ENCODE measurements at places on chromosomes 3 and 15.
A peak's percentile ranks its signal among the peaks of the same experiment; 100 is the strongest.

DNA sequence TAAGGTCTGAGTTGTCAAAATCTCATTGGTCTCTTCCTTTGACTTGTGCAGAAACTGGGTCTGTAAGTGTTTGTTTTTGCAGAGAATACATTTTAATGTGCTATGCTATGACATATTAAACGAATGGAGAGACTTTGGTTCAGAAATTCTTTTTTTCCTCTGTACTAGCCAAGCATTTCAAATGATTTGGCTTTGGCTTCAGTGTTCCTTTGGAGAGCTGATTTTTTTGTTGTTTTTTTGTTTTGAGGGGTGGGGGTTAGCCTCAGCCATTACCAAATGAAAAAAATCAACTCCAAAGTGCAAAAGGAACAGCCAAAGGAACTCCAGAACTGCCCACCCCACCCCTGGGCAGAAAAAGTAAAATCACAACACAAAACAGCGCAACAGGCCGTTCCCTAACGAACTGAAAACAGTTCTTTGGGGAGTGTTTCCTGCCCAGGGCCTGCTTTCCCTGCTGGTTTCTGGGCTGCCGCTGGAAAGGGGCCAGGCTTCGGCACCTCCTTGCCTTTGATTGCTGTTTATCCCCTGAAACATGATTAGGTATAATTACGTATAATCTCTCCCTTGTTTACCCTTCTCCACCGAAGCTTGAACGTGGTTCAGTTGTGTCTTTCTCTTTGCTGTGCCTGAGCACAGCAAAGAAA lies 57.6 kb upstream of the NEO1 start:
- DNase-seq = peak; percentile 30

DNA sequence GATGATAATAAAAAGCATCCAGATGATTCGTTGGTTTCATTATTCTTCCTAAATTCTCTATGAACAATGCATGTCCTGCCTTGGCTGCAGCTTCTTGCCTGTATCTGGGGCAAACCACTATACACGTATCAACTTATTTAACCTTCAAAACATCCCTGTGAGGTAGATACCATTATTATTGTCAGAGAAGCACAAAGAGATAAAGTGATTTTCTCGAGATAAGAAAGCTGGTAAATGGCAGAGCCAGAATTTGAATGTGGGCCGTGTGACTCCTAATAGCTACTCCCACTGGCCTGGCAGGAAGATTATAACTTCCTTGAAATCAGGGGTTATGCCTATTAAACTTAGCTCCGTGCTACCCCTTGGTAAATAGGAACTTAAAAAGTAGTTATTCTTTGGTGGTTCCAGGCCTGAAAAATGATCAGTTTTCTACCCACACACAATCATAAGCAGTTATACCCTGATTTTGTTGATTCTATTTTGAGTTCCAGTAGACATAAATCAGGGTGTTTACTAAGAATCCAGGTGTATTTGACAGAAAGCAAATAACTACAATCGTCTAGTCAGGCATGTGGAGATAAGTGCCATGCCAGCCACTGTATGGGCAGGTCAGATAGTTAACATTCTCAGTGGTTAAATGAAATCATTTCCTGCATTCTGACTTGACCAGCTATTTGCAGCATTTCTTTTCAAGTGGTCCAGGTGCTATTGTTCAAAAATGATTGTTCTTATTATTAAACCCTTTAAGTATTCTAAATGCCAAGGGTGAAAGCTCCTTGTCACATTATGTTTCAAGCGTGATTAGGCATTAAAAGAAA lies 99.2 kb upstream of the LRRN1 start:
- no peak for DNase-seq

DNA sequence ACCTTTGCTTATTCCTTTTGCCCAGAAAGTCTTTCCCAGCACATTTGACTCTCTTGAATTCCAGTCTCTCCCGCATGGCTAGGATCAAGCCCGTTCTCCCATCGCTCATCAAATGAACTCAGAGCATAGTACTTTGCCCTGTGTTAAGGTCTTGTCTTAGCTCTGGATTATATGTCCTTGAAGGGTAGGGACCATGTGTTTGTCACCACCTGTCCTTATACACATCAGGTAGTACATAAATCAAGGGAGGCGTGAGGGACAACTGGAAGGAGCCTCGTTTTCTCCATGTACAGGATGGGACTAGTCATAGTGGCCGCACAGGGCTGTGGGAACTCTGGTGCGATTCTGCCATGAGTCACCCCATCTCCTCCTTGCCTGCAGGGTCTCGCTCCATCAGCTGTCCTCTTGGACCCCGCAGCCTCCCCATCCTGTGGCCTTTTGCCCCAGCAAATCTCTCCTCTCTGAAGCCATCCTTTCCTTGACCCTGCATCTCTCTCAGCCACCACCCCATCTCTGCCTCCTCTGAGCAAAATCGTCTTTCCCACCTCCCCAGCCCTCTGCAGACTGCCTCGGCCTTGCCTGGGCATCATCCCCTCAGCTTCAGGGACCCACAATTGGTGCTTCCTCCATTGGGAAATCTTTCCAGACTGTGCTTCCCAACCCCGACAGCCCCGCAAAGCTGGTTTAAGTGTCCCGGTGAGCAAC lies 33.4 kb upstream of the RAB6B start:
- no peak for DNase-seq

DNA sequence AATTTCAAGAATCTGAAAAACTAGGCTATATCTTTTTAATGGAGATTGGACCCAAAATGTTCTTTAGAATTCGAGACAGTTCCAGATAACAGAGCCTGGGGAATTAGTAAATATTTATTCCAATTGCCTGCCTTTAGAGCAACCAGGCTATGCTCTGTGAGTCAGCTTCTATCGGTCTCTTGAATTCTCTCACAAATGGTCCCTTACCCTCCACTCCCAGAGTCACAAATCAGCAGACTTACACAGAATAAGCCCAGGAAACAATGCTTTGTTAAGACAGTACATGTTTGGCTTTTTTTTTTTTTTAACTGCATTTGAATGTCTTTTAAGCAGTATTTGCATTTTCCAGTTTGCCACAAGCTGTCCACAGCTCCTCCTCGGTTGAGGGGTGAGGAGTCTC lies 460.7 kb upstream of the CBLB start:
- DNase-seq = no peak

DNA sequence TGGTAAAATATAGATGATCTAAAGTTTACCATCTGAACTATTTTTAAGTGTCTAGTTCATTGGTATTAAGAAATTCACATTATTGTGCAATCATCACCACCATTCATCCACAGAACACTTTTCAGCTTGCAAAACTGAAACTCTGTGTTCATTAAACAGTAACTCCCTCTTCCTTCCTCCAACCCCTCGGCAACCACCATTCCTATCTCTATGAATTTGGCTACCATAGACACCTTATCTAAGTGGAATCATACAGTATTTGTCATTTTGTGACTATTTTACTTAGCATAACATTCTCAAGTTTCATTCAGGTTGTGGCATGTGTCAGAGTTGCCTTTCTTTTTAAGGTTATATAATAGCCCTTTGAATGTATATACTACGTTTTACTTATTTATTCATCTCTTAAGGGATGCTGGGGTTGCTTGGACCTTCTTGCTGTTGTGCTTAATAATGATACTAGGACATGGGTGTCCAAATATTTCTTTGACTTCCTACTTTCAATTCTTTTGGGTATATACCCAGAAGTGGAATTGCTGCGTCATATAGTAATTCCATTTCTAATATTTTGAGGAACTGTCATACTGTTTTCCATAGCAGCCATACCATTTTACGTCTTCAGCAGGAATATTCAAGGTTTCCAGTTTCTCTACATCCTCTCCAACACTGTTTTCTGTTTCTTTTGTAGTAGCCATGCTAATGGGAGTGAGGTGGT lies 20.9 kb downstream of the KAT2B start:
- DNase-seq = no peak

DNA sequence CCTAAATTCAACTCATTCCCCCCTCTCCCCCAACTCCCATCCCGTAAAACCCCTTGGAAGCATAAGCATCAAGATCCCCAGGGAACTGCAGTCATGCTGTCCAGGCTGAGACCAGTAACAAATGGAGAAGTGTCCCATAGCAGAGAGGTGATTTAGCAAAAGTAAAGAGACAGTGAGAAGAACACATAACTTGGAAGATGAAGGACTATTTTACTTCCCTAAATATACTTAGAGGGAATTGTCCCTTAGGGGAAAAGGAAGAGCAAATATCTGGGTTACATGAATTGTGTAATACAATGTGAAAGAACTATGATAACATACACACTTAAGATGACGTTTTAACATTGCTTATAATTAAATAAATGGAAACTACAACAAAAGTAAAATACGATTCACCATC lies 61.6 kb upstream of the LRRFIP2 start:
- no peak for DNase-seq

- DNase-seq = no peak
Observed at GRCh38 chr3:154316974-154317767, 7.1 kb downstream of the DHX36 start.

- DNase-seq = no peak
Observed at GRCh38 chr3:189822726-189823125, 191.5 kb downstream of the TP63 start.

GRCh38 chr3:103002425-103003176 lies 567.8 kb downstream of the ZPLD1 start:
- DNase-seq = peak; percentile 26

DNA sequence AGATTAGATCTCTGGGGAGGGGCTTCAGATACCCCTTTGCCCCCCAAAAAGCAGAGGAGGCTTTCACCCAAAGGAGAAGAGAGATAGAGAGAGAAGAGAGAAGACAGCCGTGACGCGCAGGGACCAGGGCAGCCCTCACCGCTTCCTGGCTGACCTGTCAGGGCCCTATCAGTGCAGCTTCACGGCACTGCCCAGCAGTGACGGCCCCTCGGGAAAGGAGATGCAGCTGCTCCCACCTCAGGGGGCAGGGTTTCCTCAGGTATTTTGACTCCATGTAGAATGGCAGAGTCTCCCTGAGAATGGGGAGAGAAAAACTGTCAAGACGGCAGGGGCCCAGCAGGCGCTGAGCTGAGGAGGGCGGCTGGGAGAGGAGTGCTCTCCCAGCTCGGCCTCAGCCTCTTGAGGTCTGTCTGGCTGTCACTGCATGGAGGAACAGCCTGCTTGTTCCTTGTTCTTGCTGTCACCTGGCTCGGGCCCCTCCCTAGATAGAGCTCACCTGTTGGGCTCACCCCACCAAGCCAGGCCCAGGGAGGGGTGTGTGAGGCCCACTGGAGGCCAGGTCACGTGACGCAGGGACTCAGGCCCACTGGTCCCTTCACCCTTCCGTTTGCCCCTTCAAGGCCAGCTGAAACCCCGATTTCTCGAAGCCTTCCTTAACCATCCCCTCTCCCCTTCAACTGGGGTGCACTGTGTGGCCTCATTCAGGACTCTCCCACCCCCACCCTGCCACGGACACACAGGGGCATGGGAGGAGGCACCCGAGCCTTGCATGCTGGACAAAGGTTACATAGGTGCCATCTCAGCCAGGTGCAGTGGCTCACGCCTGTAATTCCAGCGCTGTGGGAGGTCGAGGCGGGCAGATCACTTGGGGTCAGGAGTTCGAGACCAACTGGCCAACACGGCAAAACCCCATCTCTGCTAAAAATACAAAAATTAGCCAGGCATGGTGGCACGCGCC lies 28.2 kb downstream of the LOXL1 start:
- DNase-seq = no peak

DNA sequence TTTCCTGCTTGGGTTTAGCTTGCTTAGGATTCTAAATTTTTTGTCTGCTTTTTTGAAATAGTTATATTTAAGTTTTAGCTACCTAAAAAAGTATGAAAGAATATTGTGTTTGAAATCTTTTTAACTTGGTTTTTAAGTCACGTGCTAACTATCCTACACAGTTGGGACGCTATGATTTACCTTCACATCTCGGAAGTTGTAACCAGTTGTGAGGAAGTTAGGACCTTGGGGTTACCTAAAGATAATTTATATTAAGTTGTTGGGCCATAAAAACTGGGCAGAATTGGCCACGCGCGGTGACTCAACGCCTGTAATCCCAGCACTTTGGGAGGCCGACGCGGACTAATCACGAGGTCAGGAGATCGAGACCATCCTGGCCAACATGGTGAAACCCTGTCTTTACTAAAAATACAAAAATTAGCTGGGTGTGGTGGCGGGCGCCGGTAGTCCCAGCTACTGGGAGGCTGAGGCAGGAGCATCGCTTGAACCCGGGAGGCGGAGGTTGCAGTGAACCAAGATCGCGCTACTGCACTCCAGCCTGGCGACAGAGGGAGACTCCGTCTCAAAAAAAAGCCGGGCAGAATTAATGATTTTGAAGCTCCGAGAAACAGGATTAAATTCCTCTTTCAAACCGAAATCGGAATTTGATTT lies 1.0 kb downstream of the ZFAND6 start:
- no peak for DNase-seq

DNA sequence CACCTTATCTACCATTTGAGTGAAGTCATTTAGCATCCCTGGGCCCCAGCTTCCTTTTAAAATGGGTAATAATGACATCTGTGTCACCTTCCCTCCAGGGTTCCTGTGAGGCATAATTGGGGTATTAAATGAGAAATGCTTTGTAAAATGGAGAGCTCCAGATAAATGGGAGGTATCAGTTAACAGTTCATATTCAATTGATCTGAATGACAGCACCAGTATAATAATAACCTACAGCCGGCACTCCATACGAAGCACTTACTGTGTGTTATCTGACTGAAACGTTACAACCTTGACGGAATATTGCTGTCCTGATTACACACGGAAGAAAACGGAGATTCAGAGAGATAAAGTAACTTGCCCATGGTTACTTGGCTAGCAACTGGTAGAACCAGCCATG lies 53.6 kb downstream of the BHLHE40 start:
- no peak for DNase-seq

DNA sequence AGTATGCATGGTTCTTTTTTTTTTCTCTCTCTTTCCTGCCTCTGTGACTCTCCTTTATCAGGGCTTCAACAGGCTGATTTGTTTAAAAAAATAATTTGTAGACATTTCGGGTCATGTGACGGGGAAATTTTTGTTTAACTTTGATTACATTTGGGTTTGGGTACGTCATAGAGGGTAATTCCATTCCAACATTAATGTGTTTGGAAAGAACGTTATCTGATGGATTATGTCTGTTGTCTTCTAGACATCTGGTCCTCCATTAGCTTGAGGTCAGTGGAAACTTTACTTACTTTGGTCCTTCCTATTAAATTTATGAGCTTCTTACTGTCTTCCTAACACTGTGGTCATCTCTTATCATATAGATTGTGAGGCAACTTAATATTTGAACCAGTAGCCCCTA lies 80.9 kb downstream of the STT3B start:
- DNase-seq = no peak

DNA sequence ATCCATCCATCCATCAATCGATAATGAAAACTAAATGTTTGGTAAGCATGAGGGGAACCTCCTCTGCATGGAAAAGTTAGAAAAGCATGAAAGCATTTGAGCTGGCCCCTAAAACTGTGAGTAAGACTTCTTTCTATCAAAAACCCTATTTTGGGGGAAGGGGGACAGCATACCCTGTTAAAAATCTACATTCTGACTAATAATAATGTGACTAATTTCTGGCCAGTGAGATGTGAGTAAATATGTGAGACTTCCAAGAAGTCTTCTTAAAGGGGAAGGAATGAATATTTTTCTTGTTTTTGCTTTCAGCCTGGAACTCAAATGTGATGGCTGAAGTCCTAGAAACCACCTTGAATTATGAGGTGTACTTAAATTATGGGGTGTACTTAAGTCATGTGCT lies 54.9 kb downstream of the C3orf85 start:
- DNase-seq = no peak

- DNase-seq = peak; percentile 50
Observed at GRCh38 chr15:101439920-101440319, 49.6 kb downstream of the PCSK6 start.
